Stimulated activated CD4-positive, alpha-beta T cell treated with anti-CD3 and anti-CD28 coated beads, Interleukin-4, amount 100 ng/mL, for 1 hour (primary cell): ENCODE measurements at places on chromosomes 1 and 21.

- no peak for DNase-seq
Measured at GRCh38 chr1:1335792-1336248, 4.7 kb downstream of the TAS1R3 start.

GRCh38 chr1:164801791-164802502 is 243.0 kb downstream of the PBX1 start:
- no peak for DNase-seq

- DNase-seq, result no peak
Measured at GRCh38 chr21:46504666-46505065, 46.0 kb downstream of the DIP2A start.

GRCh38 chr1:173960625-173961024 is 43.5 kb upstream of the SERPINC1 start:
- DNase-seq, result no peak

DNA sequence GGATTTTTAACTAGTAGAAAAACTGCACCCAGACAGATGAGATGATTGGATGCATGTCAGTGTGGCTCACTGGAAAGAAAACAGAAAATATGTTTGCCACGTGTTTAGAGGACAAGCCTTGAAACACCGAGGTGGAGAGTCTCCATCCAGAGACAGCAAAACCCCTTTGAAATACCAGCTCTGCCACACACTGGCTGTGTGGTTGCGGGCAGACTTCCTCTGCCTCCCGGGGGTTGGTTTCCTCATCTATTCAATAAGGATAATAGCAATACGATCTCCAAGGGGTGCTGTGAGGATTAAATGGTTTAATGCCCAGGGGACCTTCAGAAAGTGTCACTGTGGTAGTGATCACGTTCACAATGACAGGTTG is 67.2 kb upstream of the PARP1 start:
- no peak for DNase-seq

DNA sequence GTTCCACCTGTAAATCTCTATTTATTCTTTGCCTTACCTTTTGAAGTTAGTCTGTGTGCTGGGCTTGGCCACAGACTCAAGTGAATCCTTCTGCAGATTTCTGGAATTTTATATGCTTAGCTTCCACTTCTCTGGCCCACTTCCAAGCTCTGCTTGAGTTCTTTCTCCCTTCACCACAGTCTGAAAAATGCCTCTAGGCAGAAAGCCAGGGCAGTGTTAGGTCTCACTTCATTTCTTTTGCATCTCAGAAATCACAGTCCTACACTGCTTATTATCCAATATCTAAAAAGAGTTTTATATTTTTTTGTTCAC is 48.9 kb downstream of the INKA2 start:
- no peak for DNase-seq

- peak; percentile 56 for DNase-seq
Measured at GRCh38 chr1:116738673-116739370, 15.4 kb upstream of the CD2 start.

DNA sequence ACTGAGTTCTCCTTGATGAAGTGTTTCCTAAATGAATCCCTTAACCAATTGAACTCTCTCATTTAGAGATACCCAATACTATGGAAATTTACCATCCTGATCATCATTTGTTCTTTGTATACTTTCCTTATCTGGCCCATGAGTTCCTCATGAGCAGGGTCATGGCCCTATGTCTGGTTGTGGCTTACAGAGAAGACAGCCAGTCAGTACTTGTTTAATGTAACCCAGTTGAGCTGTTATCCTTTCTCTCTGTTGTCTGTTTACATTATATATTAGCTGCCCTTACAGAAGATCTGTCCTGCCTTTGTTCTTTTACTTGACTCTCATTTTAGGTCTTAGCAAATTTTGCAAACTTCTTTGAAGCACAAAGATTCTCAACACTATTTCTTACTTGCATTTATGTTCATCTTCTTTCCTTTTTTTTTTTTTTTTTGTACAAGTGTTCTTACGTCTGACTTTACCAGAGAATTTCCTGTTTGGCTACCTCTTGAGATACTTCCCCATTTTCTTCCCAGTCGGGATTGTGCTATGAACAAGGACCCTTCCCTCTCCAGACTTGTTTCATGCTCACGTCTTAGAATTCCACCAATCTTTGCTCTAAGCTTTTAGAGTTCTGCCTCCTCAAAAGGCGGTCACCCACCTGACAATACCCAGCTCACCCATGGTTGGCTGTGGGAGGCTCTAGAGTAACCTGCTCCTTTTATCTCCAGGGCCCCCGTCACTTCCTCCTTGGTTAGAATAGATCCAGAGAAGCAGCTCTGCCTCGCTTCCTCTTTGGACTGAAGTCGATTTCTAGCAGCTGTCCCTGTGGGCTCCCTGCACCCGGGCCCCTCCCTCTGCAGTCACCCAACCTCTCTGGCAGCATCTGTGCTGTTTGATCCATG is 53.6 kb upstream of the RUNX1 start:
- peak; percentile 21 for DNase-seq

DNA sequence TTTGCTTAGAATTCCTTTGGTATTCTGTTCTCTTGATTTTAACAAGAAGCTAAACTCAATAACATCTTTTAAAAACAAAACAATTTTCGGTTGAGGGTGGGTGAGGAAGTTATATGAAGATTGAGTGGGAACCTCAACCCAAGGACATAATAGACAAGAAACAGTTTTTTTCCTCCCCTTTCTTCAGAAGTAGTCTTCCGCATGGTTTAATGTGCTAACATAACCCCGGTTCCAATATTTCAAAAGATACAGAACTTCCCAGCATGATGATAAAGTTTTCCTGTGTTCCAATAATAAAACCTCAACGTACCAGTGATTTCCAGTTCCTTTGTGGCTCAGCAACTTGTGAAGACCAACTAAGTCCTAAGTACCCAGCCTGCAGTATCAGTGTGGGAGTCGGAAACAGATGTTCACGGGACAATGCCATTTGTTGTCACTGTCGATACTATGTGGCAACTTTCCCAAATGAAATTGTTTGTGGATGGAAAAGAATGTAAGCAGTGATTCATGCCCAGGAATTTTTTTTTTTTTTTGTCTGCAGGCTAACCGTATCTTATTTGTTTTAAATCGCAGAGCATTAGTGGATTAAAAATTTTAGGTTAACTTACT is 48.5 kb downstream of the NR5A2 start:
- DNase-seq, result no peak

- no peak for DNase-seq
Measured at GRCh38 chr1:108843390-108844137, 13.3 kb downstream of the AKNAD1 start.

DNA sequence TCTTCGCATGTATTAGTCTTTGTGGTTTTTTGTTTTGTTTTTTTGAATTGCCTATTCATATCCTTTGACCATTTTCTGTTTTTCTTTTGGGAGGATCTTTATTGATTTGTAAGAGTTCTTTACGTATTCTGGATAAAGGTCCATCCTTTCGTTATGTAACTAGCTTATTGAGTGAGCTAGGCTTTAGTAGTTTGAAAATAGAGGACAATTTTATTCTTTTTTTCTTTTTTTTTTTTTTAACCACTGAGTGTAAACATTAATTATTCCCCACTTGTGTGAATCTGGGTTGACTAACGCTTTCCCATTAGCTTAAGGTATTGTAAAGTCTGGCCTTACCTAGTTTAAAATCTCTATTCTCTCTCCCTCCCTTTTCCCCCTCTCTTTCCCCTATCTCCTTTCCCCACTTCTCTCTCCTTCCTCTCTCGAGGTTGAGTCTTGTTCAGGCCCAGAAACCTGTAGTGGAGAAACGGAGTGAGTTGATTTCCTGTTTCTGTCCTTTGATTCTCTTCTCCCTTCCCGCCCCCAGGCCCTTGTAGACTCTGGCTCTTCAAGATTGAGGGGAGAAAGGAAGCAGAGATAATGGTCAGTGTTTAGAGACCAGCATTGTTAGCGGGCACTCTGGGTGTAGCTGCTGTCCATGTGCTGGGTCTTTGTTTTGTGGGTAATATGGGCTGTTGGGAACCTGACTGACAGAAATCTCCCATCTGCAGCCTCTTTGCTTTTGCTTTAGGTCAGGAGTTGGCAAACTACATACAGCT is 1.5 kb downstream of the MORC3 start:
- DNase-seq, result no peak

DNA sequence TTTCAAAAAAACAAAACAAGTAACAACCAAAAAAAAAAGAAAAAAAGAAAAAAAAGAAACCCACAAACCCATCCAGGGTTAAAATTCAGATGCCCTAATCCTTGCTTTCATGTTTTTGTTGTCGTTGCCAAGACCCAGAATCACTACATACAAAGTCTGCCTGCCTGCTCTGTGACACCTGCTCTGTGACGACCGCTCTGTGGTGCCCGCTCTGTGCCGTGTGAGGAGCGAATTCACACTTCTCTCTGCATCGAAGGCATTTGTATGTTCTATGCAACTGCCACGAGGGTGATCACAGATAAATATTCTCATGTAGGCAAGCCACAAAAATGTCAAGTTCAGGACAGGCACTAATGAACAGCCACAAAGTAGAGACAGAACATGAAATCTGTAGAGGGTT is 178.6 kb downstream of the SLC45A1 start:
- DNase-seq, result no peak

- no peak for DNase-seq
Measured at GRCh38 chr1:210231846-210232510, 618 bp upstream of the SERTAD4 start.

- no peak for DNase-seq
Measured at GRCh38 chr1:185058876-185059275, 13.5 kb downstream of the RNF2 start.

DNA sequence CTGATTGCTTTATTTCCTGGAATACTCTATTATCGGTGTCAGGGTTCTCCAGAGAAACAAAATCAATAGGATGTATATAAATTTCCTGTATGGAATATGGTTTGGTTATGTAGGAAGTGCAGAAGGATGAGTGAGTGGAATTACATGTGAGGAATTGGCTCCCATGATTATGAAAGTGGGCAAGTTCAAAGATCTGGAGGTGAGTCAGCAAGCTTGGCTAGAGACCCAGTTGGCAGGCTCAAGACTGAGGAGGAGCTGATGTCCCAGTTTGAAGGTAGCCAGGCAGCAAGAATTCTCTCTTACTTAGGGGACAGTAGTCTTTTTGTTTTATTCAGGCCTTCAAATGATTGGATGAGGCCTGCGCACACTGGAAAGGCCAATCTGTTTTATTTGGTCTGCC is 57.5 kb downstream of the MAP3K7CL start:
- no peak for DNase-seq

DNA sequence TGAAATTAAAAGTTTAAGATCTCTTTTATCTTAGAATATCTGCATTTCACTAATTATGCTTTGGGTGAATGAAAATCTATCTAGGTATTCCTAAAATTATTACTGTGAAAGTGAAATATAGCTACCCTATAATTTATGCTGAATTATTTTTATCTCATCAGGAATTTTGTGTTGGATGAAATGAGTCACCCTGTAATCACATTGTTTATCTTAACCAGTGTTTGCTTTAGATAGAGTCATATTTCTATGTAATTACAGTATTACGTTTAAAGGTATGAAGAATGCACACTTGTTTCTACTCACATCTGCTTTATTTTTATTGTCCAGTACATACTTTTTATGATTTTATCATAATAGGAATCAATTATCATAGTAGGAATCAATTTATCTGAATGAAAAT is 249.2 kb downstream of the NCAM2 start:
- DNase-seq, result no peak

GRCh38 chr1:63486629-63487028 is 36.4 kb downstream of the ITGB3BP start:
- DNase-seq, result no peak

GRCh38 chr1:40183055-40183710 is 22.0 kb downstream of the RLF start:
- DNase-seq, result no peak

DNA sequence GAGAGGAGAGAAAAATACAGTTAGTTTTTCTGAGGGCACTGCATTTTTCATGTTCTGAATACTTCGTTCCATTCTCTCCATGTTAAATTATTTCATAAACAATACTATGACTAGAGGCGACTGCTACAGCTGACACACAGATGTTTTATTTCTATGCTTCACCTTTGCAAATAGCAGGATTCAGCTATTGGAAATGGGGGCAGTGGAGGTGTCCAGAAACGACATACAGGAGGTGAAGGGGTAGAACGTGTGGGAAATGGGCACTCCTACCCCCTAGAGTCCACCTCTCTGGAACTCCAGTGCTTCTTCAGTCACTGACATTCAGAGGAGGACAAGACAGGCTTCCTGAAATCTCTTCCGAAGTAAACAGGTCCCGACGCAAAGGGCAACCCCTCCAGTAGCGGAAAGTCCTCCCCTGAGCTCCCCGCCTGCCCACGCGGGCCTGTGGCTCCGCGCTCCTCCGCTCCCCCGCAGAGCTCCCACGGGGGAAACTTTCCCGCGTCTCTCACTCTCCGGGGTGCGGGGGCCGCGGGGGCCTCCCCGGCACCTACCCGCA is 480 bp downstream of the DPYD start:
- DNase-seq, result peak; percentile 56

- DNase-seq, result no peak
Measured at GRCh38 chr1:27513528-27513927, 23.6 kb upstream of the WASF2 start.

GRCh38 chr21:22363504-22363903 is 1365.3 kb downstream of the NCAM2 start:
- DNase-seq, result no peak

DNA sequence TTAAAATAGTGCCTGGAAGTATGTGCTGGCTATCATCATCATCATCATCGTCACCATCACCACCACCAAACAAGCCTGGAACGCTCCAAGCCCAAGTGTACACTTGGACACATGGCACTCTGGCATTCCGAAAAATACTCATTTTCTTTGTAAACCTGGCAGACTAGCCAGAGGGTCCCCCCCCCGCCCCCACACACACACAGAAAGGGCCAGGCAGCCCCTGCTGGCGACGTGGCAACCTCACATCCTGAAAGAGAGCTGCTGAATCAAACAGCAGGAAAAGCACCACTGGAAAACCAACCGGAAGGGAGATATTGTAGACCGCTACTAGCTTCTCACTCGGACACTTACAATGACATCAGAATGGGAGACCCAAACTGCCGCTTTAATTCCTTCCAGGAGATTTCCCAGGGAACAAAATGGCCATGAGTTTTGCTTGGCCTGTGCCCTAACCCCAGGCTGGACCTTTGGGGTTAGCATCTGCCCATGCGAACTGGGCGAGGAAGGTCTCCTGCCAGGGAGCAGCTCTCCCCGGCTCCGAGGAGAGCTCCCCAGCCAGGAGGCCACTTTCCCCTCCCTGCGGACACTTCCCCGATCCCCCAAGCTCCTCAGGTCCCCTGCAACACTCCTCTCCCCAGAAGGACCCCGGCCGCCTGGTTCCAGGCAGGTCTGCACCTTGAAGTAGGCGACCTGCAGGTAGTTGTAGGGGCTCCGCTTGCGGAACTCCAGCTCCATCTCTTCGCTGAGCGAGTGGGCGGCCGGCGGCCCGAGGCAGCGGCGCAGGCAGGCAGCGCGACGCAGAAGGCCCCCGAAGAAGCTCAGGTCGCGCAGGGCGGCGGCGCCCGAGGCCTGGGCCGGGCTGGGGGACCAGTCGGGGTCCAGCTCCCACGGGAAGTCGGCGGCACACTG is 742 bp downstream of the P3H1 start:
- peak; percentile 56 for DNase-seq

- DNase-seq, result no peak
Measured at GRCh38 chr1:90384193-90384592, 332.9 kb downstream of the BARHL2 start.

DNA sequence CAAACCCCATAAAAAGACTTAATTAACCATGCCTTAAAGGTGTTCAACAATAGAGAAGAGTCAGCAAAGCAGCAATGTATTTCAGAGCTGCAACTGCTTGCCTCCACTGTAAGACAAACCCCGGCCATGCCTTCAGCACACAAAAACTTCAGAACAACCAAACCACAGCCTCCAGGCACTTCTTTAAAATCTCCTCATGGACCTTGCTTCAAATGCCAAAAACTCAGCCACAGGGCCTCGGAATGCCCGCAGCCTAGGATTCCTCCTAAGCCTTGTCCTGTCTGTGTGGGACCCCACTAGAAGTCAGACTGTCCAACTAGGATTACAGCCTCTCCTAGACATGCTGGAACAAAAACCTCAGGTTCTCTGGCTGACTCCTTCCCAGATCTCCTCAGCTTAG is 208.1 kb upstream of the DUSP10 start:
- DNase-seq, result no peak
